Cardiac septum (tissue), 1 donor: ENCODE measurements at places on chromosomes 1 and 21. TPM values are rescaled to one million over a fixed set of nuclear protein-coding genes. Genes with fewer than 3 reads are reported as not detected.

DNA sequence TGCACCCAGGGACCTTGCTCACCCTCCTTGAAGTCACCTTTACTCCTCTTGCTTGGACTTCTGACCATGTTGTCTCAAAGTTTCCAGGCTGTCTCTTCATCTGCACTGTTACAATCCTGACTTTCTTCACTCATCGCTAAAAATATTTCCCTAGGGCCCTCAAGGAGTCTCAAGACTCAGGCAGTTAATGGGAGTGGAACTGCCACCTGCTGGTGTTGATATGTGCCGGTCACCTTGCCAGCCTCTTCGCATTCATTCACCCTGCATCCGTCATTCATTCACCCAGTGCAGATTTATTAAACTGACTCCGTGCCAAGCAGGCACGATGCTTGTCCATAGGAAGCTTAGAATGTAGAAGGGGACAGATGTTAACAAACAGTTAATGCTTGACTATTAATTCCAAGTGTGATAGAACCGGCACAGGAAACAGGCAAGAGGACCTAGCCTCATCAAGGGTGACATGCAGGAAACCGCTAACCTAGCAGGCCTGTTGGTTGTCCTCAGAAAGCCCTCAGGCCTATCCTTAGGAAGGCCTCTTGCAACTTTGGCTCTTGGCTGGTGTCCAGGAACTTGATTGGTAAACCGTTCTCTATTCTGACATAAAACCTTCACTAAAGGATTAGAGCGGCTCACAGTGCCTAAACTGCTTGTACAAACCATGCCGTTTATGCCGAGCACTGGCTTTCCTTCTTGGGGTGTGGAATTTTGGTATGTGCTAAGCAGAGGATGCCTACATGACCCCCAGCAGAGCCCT, 342.2 kb downstream of the CAMTA1 start:
- no peak for DNase-seq

GRCh38 chr1:71311376-71311775, 230.5 kb upstream of the ZRANB2 start:
- DNase-seq: no peak

DNA sequence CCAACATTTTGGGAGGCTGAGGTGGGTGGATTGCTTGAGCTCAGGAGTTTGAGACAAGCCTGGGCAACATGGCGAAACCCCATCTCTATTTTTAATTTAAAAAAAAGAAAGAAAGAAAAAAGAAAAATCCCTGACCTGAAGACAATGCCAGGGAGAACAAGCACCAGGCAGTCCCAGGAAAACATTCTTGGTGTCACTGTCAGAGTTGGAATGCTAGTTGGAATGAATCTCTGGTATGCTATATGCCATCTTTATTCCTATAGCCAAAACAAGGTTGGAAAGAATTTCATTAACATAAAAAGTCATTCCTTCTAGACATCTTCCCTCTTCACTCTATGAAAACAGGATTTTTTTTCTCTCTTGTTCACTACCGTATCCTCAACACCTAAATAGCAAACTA, 2.8 kb downstream of the DNAJC8 start:
- DNase-seq: no peak

Gene RBP7
- total RNA-seq: 7.4 TPM

- no peak for DNase-seq
These were observed 30.2 kb downstream of the BRDT start for GRCh38 chr1:91979383-91979782.

DNA sequence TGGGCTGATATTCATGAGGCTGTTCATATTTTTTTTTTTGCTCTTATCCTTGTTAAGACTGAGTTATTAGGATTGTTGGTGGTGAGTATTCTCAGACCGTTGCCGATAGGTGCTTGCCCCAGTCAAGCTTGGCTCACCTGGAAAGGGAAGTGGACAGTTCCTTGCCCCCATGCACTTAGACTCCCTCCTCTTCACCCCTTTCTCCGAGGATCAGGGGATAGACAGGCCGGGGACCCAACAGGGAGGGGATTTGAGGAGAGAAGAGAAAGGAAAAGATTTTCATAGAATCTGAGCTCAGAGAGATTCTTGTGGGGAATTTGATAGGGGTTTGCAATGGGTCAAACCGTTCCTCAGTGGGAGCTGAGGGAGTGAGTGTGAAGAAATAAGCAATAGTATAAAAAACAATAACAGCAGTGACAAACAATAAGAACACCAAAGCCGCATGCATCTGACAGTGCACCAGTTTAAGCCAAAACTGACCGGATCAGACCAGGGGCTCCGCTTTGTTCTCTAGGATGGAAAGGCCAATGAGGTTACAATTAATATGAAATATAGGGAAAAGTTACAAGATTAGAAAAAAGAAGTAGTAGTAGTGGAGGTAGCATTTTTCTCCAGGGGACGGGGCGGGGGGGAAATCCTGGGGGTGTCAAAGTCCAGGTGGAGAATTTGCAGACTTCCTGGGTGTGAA, 8.9 kb downstream of the PAX7 start:
- DNase-seq: no peak
